ENCODE measurements at places on chromosomes 1 and 21.

DNA sequence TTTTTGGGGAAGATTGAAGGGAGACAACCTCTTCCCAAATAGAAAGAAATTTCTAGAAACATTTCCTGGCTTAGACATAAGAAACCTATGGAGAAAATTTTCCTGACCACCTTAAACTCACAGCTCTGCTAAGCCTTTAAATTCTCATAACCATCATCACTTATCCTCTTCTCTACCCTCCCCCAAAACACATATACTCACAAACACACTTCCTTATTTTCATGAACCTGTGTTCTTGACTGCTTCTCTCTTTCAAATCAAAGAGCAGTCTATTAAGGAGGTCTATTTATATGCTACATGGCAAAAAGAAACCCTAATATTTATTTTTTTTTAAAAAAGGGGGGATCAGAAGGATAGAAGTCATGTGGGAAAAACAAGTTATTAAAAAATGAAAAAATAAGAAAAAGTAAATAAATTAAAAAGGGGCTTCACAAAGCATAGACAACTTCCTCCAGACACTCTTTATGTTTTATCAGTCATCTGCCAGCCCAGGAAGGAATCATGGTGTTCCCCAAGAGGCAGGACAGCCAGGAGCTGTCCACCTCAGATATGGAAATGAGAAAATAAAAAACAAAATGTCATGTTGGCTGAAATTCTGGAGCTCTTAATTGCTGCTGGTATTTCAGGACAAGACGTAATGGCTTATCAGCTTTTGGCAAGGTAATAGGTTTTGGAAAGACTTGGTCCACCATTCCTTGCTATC lies 12.8 kb upstream of the RGS2 start:
- no peak overlapping the region for H3K27ac ChIP-seq
- DNase-seq = no peak
- no peak overlapping the region for H3K4me3 ChIP-seq
- no peaks in the 10 kb centered on the region for H3K4me1 ChIP-seq
- H3K36me3 ChIP-seq = no peaks in the 10 kb centered on the region

- DNase-seq = no peak
- no peaks in the 10 kb centered on the region for H3K4me1 ChIP-seq
- H3K36me3 ChIP-seq = no peaks in the 10 kb centered on the region
- no peak overlapping the region for H3K4me3 ChIP-seq
- H3K27ac ChIP-seq = no peak overlapping the region
Measured at GRCh38 chr1:223155153-223155552, 12.1 kb upstream of the TLR5 start.

DNA sequence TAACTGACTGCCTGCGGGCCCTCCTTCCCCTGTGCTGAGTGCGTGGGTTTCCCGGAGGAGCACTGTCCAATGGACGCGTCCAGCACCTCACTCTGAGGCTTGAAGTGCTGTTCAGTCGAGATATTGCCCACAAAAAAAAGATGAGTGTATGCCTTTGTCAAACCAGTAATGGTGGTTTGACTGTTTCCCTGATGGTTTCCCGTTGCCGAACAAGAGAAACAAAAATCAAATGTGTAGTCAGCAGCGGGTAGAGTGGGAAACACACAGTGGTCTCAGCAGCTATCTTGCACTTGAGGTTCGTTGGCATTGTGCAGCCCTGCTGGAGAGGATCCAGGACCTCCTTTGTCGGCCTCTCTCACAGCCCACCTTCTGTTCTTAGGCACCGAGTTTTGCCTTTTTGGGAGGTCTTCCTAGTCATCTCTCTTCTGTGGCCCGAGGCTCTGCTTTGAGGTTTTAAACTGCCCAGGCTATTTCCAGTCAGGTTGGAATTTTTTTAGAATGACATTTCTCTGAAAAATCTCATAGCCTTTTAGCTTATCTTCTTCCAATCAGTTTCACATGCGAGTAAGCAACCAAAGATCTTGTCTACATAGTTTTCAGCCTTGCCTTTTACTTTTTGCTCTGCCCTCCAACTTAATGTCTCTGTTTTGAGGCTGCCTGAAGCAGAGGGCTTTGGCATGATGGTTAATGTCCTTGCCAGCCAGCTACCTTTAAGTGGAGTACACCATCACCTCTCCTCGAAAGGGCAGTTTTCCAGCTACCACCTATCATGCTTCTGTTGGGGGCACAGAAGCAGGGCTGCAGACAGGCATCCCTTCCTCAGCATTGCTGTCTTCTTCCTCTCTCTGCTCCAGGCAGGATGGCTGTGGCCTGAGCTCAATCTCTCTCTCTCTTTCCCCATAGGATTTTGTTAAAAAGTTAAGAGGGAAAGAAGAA lies 132.3 kb downstream of the URB2 start:
- no peak overlapping the region for H3K27ac ChIP-seq
- H3K4me3 ChIP-seq = no peak overlapping the region
- H3K4me1 ChIP-seq = no peaks in the 10 kb centered on the region
- no peaks in the 10 kb centered on the region for H3K27me3 ChIP-seq

DNA sequence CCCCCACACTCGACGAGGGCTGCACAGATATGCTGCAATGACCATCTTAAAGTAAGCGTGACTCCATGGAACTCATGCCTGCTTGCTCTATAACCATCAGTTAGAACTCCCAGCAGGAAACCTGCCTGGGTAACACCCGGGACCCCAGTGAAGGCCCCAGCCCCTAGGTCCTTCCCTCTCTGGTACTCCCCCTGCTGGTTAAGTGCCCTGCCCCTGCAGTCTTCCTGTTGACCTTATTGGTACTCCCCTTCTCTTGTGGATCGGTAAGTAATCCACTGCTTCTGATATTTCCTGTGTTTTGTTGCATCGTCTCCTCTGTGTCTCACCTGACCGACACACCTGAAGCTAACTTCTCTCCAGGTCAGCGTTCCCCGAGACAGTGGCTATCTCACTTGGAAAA lies 104.8 kb upstream of the COG2 start:
- H3K36me3 ChIP-seq = no peaks in the 10 kb centered on the region
- DNase-seq = no peak
- H3K4me1 ChIP-seq = no peaks in the 10 kb centered on the region
- no peaks in the 10 kb centered on the region for H3K27me3 ChIP-seq

- no peak overlapping the region for H3K27ac ChIP-seq
- 0 out of 2 replicates have a peak, but pooled peaks cover 7% of the 10 kb centered on the region for H3K4me1 ChIP-seq
- no peak for DNase-seq
- no peaks in the 10 kb centered on the region for H3K27me3 ChIP-seq
Measured at GRCh38 chr1:117014209-117014608, 12.6 kb downstream of the CD101 start.

- DNase-seq = no peak
- no peak overlapping the region for H3K4me3 ChIP-seq
- no peaks in the 10 kb centered on the region for H3K36me3 ChIP-seq
Measured at GRCh38 chr1:46612937-46613660, 3.5 kb downstream of the MOB3C start.

- H3K27ac ChIP-seq = no peak overlapping the region
- H3K4me1 ChIP-seq = 0 out of 2 replicates have a peak, but pooled peaks cover 6% of the 10 kb centered on the region
- no peaks in the 10 kb centered on the region for H3K36me3 ChIP-seq
- H3K27me3 ChIP-seq = no peaks in the 10 kb centered on the region
- no peak for DNase-seq
Measured at GRCh38 chr1:244052728-244053312, 1.7 kb downstream of the ZBTB18 start.

DNA sequence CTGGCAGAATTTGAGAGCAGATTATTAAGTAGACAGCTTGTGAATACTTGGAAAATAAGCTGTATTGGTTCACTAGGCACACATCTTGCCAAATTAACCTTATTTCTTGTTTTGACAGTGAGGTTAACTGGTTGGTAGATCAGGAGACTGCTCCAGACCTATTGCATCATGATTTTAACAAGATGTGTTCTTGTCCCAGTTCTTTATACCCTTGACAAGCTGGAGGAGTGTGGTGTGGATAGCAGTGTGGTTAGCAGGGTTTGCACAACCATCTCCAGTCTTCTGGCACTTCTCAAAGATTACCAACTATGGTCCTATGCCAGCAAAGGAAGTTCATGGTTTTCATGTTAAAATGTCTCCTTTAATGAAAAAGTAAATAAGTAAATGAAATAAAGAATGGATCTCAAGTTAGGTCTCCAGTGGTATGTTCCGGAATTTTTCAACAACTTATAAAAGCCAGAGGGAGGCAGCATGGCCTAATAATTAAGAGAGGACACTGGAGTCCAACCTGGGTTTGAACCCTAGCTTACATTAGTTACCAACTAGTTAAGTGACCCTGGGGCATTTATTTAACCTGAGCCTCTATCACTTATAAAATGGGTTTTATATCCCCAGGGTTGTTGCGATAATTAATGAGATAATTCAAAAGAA lies 34.1 kb downstream of the DDX20 start:
- no peak overlapping the region for H3K27ac ChIP-seq
- H3K27me3 ChIP-seq = no peaks in the 10 kb centered on the region
- H3K4me1 ChIP-seq = no peaks in the 10 kb centered on the region

- no peak overlapping the region for H3K4me3 ChIP-seq
- no peak overlapping the region for H3K27ac ChIP-seq
- no peaks in the 10 kb centered on the region for H3K27me3 ChIP-seq
- H3K36me3 ChIP-seq = no peaks in the 10 kb centered on the region
- H3K4me1 ChIP-seq = peaks cover 26% of the 10 kb centered on the region
Measured at GRCh38 chr1:61680500-61680899, 44.4 kb downstream of the TM2D1 start.

DNA sequence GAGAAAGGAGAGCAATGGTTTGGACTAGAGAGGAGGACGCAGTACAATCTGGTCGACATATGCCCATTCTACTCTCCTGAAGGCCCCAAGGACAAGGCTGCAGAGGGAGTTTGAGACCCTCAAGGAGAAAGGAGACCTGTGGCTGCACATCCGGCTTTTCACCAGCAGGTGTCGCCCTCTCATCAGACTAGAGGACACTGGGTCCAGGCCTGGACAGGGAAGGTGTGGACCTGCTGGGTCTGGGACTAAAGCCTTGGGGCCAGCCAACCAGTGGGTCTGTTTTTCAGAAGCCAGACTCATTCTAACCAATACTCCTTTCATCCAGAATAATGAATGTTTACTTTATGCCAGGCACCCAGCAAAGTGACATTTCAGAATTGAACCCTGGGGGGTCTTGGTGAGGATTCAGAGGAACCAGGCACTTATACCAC lies 5.0 kb downstream of the SRARP start:
- no peaks in the 10 kb centered on the region for H3K36me3 ChIP-seq
- no peaks in the 10 kb centered on the region for H3K27me3 ChIP-seq
- no peak overlapping the region for H3K27ac ChIP-seq
- H3K4me1 ChIP-seq = no peaks in the 10 kb centered on the region

Data from Caco-2 (cell line).